Renal cortical epithelial cell (primary cell): ENCODE measurements at places on chromosomes 3 and 15. TPM values are rescaled to one million over a fixed set of nuclear protein-coding genes. Genes with fewer than 3 reads are reported as not detected.

Gene GRAMD2A
- total RNA-seq, result 0.52 and 1.8 TPM in 2 replicates

Gene P2RY13
- not detected in 2 replicates for total RNA-seq

Gene RPL39L
- 5.3 and 13.4 TPM in 2 replicates for total RNA-seq

Gene DVL3
- total RNA-seq, result 16.8 and 63.6 TPM in 2 replicates

Gene GP5
- total RNA-seq, result under 0.01 and 0.10 TPM in 2 replicates

Gene ROPN1
- total RNA-seq, result not detected in 2 replicates

Gene CPNE9
- not detected in 2 replicates for total RNA-seq

Gene ZNF774
- total RNA-seq, result 2.4 and 3.9 TPM in 2 replicates

DNA sequence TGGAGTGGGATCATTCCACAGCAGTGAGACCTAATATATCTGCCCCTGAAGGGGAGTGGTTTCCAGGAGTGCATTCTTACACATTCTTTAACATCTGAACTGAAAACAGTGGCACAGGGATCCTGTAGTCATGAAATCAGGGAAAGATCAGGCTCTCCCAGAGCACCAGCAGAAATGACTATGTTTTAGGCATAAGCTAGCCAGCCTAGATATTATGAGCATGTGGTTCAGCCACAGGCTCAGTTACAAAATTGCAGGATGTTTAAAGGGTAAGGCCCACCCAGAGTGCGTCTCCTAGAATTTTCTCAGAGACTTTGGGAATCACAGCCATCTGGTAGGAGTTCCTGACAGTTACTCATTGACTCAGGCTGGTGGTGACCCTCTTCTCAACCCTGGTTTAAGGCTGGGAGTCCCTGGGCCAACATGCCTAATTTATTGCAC, 20.9 kb downstream of the FSTL1 start:
- peak; percentile 58 for DNase-seq

DNA sequence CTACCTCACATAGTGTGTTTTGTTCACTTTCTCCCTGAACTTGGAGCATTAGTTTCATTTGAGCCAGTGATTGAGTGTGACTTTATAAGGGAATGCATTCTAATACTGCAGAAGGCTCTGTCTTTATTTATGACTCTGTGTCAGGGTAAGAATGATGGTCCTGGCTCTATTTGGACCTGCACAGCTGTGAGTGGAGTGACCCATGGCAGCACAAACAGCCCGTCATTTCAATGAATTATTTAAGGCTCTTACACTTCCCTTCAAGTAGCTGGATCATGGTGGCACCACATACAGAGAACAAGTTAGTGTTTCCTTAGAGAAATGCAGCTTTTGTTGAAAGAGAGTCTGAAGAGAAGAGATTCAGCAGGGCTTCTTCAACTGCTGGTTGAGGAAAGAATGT, 16.4 kb downstream of the TMEM108 start:
- no peak for DNase-seq

DNA sequence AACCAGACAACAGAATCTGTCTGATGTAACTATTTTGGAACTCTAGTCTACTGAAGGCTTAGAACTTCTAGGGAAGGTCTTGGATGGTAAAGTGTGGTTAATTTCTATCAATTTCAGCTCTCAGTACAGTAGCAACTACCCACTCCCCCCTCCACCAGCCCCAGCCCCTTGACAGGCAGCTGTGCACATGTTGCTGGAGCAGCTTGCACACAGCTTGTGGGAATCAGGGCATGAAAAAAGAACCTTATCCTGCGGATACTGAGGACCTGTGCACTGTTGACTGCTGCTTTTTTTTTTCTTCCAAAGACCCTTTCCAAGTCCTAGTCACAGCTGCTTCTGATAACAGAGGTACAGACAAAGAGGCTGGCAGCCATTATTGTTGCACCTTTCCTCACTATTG, 81.5 kb upstream of the UBP1 start:
- DNase-seq, result no peak

DNA sequence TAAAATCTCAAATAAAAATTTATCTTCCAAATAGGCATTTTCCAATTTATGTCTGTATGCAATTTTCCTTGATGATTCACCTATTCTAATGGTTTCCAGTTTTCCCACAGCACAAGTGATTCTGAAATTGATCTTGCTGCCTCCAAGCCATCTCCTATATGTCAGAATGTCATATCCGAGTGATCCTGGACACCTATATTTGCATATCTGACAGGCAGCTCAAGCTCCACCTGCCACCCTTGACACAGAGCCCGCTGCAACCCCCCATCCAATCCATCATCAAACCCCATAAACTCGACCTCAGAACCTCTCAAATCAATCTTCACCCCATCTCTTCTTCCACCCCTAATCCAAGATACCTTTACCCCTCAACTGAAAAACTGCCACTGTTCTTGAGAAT, 579.5 kb downstream of the EPHB1 start:
- DNase-seq, result no peak

GRCh38 chr3:111260878-111261277, 189.3 kb downstream of the NECTIN3 start:
- DNase-seq, result peak; percentile 22

DNA sequence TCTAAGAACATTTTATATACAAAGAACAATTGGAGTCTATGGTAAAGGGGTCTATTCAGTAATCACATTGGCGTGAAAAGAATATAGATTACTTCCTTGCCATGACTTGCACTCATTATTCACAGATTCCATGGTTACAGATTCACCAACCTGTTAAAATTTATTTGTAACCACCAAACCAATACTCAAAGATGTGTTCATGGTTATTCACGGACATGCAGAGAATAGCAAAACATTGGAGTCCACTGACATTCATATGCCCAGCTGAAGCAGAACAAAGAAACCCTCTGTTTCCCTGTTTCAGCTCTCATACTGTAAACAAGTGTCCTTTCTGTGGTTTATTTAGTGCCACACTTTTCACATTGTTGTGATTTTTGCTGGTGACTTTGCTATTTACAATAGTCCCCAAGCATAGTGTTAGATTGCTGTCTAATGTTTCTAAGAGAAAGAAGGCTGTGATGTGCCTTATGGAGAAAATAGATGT, 185.8 kb upstream of the TTC14 start:
- DNase-seq, result peak; percentile 85

- DNase-seq, result no peak
These were observed 10.3 kb downstream of the PIK3CA start for GRCh38 chr3:179158336-179159039.

DNA sequence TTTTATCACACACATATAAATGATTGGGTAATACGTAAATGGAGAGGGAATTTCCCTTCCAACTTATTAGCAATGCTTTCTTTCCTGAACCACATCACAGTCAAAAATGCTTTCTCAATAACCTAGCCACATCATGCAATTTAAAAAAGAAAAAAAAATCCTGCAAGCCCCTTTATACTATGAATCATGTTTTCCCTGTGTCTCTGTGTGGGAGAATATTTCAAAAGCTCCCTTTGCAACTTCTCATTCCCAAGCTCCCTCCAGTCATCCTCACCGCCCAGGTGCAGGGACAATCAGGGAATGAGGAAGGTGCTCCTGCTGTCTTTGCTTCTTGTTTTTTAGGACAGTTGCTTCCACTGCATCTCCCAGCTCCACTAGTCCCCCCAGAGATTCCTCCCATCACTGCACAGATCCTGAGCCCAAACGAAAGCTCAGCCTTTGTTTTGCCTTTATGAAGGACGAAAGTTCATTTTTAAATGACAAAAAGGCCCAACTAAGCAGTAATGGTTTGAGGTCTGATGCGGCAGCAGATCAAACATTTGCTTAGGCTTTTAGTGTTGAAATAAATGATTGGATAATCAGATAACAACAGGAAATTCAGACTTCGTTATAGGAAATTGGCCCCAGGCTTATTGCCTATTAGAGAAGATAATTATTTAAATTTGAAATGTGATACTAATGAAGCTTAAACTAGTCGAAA, 47.8 kb upstream of the ADGRG7 start:
- DNase-seq, result peak; percentile 42

DNA sequence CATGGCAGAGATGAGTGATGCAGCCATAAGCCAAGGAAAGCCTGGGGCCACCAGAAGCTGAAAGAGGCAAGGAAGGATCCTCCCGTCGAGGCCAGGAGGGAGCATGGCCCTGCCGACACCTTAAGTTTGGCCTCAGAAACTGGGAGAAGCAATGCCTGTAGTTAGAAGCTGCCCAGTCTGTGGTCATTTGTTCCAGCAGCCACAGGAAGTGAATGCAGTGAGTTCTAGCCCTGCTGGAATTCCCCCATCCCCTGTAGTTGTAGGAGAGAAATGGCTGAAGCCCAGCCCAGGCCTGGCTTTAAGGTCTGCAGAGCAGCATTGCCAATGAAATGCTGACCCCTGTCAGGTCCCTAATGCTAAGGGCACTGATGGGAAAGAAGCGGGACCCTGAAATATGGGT, 12.2 kb upstream of the CHSY1 start:
- no peak for DNase-seq

DNA sequence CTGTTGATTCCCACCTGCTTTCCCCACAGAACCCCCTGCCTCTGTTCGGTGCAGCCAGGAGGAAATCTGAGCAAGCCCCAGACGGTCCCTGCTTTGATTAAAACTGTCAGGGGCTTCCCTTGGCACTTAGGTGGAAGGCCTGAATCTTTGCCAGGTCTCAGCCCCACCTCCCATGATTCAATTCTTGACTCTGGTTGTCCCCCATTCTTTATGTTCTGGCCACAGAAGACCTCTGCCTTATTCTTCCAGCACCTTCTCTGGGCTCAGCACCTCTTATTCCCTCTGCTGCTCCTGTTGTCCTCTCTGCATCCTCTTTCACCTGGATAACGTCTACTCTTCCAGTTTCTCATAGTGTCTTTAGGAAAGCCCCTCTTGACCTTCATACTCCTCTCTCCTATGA, 349.4 kb downstream of the PTPRG start:
- DNase-seq, result no peak

DNA sequence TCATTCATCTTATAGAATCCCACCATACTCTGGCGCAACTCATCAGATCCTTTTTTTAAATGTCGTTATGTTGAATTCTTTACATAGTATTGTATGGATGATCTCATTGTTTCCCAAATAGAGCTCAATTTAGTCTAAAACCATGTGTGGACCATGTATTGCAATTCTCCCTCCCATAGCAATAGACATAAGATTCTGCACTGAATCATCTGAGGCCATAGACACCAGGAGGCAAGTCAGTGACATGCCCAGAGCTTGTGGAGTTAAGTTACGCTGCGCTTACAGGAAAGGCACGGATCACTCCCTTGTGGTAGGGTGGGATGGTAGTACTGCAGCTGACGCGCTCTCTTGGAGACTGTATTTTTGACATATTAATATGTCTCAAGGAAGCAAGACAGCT, 211.0 kb downstream of the GABRB3 start:
- DNase-seq, result no peak

DNA sequence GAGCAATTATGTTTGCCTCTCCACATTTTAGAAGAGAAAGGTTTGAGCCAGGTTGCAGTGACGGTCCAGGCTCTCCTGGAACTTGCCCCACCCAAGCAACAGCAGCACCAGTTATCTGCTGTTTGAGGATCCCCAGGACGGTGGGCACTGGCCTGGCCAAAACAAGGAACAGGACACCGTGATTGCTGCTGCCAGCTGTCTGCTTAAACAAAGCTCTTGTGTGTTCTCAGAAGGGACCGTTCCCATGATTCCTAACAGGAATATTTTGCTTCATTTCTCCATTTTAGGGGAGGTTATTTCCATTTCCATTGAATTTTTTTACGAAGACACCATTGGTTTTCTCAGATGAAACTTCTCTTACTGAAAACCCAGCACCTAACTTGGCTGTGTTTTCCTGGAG, 66.4 kb upstream of the RPL35A start:
- no peak for DNase-seq

DNA sequence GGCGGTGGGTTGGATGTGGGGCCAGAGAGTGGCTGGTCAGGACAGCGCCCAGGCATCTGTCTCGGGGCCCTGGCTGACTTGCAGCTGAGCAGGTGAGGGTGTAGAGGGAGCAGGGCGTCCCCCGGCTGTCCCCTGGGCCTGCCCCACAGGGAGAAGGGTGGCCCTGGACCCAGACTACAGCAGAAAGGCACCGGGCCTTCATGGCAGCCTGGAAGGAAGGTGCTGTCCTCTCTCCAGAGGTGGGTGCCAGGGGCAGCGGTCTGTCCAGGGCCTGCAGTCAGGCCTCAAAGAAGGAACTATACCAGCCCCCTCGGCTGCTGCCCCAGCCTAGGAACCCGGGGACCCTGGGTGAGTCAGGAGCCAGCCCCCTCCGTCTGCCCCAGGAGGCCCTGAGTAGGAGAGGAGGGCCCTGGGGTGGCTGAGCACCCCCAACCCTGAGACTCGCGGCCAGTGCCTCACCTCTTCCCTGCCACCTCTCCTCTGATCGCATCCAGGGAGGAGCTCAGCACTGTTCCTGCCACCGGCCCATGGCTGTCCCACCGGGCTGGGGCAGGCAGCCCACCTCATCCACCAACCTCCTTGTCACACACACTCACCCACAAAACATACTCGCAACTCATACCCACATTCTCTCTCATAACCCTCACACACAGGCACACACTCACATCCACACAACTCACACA, 133.5 kb downstream of the FBLN2 start:
- no peak for DNase-seq
